ENCODE measurements at places on chromosomes 16 and 17.

GRCh38 chr16:57844416-57845030, 42.2 kb upstream of the KIFC3 start:
- DNase-seq, result no peak

DNA sequence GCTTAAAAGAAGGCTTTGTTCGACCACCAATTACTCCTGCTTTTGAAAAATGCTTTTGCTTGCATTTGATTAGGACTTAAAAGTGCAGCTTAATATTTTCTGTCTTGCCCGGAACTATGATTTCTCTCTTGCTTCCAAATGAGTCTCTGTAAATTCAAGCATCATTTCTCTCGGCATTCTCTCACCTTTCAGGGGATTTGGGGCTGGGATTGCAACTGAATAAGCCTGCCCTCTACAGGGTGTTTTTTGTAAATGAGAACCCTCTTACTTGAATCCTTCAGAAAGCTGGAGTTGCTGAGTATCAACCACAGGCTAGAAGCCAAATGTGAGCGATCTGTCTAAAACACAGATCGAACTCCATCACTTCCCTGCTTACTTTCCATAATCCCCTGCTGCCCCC, 234.6 kb downstream of the TMEM114 start:
- DNase-seq, result peak; percentile 79

DNA sequence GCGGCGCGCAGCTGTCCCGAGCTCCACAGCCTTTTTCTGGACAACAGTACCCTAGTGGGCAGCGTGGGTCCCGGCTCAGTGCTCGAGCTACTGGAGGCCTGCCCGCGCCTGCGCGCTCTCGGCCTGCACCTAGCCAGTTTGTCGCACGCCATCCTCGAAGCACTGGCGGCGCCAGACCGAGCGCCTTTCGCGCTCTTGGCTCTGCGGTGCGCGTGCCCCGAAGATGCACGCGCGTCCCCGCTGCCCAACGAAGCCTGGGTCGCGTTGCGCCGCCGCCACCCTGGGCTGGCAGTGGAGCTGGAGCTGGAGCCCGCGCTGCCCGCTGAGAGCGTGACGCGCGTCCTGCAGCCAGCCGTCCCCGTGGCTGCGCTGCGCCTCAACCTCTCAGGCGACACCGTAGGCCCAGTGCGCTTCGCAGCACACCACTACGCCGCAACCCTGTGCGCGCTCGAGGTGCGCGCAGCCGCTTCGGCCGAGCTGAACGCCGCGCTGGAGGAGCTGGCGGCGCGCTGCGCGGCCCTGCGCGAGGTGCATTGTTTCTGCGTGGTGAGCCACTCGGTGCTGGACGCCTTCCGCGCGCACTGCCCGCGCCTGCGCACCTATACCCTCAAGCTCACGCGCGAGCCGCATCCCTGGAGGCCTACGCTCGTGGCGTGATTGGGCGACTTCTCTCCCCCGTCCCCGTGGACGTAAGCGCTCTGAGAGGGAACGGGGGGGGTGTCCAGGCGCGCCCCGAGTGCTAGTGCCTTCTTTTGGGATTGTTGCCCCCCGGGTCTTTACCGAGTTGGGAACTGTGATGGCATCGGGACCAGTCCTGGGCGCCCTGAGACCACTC, 1.2 kb upstream of the HSF4 start:
- peak; percentile 95 for DNase-seq

- DNase-seq, result no peak
Observed at GRCh38 chr16:85777583-85778310, 21.6 kb downstream of the EMC8 start.

DNA sequence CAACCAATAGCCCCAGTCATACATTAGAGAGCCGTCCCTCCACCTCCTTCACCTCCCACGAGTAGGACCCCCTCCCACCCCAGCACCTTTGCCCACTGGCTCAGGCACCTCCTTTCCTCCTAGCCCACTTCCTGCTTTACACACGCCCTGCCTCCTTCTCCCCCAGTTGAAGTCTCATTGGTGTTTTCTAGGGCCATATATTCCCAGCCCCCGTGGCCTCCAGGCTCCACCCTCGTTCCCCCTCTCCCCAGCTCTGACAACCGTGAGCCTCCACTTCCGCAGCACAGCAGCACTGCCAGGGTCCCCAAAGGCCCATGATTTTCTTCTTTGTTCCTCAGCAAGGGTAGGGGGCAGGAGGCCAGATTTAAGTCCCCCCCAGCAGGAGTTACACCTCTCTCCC, 340.3 kb upstream of the TNRC6C start:
- DNase-seq, result no peak

GRCh38 chr16:67039260-67040020, 10.5 kb downstream of the CBFB start:
- no peak for DNase-seq

- peak; percentile 87 for DNase-seq
Observed at GRCh38 chr16:88992351-88993165, 15.6 kb upstream of the CBFA2T3 start.

- no peak for DNase-seq
Observed at GRCh38 chr17:49015924-49016774, 19.0 kb downstream of the IGF2BP1 start.

GRCh38 chr17:35390663-35391062, 17.2 kb upstream of the SLFN11 start:
- DNase-seq, result no peak

DNA sequence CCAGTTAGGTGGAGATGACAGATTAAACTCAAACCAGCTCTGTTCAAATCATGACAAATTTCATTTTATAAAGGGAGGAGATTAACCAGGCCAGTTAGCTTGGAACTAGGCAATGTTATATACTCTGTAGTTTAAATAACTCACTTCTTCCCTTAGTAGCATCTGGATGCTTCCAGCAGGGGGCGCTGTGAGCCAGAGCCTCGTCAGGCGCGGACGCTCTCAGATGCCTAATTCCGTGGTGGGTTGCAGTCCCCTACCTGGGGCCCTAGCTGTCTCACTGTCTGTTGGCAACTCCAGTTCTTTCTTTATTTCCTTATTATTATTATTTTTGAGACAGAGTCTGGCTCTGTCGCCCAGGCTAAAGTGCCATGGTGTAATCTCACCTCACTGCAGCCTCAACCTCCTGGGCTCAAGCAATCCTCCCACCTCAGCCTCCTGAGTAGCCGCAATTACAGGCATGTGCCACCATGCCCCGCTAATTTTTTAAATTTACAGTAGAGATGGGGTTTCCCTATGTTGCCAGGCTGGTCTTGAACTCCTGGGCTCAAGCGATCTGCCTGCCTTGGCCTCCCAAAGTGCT, 17.3 kb upstream of the WFDC1 start:
- peak; percentile 81 for DNase-seq

DNA sequence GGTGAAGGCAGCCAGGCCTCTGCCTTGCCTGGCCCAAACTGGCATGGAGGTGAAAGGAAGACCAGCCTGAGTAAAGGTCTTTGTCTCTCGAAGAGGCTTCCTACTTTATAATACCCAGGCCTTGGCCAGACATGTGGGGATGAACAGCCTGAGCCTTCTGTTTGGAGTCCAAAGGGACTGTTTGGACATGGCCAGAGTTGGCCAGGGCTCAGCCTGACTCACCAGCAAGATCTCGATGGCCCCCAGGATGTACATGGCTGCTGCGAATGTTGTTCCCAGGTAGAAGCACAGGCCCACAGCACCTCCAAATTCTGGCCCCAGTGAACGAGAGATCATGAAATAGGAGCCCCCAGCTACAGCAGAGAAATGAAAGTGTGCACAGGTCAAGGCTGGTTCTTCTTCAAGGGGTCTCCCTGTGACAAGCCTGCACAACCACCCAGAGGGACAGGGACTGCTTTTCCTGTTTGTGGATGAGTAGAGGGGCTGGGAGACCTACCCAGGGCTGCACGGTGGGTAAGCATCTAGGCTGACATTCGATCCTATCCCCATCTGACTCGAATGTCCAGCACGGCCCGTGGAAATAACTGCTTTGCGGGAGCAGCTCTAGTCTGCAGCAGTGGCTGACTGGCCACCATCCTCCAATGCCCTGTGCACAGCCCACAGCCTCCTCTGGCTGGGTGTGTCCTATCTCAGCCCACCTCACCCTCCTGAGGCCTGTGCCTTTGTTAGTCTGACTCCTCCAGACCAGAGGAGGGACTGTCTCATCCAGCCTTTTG, 10.7 kb upstream of the LCAT start:
- DNase-seq, result no peak

DNA sequence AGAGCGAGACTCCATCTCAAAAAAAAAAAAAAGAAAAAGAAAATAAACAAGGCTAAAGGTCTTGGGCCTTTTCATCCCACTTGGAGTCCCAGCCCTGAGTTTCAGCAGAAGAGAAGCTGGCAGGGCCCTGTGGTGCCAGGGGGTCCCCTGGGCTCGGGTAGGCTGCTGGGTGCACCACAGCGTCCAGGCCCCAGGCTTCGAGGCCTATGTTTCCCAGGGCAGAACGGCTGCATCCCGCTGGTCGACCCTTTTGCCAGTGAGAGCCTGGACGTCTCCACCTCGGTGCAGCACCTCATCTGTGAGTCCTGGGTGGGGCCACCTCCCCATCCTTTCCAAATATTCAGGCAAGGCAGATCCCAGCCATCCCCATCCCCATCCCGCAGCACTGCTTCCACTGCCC, 2.2 kb downstream of the TMEM235 start:
- no peak for DNase-seq

GRCh38 chr16:8931859-8932258, 31.8 kb downstream of the USP7 start:
- no peak for DNase-seq

DNA sequence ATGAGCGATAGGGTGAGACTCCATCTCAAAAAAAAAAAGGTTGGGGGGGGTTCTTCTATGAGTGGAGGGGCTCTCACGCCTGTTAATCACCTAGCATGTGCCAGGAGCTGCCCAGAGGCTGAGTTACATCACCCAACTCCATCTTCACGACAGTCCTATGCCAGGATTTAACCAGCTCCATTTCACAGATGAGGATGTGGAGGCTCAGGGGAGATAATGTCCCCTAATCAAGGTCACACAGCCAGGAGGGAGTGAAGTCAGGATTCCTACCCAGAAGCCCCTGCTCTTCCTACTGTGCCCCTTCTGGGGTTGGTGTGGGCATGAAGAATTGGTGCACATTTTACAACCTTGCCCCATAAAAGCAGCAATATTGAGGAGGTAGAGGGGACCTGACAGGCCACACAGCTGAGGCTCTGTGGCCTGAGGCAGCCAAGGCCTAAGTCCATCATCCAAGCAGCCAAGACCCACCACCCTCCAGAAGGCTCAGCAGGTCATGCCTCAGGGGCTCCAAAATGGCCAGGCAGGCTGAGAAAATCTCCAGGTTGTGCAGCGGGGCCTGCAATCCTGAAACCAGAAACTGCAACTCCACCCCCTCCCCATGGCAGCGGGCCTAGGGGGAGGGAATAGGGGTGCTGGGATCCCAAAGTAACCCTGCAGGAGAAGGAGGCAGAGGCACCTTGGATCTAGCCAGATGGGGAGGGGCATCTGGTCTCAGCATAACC, 6.9 kb downstream of the PPY start:
- DNase-seq, result no peak

GRCh38 chr16:56350491-56351405, 74.6 kb downstream of the AMFR start:
- DNase-seq, result no peak

GRCh38 chr16:3651461-3652372, 2.8 kb upstream of the DNASE1 start:
- DNase-seq, result peak; percentile 2

DNA sequence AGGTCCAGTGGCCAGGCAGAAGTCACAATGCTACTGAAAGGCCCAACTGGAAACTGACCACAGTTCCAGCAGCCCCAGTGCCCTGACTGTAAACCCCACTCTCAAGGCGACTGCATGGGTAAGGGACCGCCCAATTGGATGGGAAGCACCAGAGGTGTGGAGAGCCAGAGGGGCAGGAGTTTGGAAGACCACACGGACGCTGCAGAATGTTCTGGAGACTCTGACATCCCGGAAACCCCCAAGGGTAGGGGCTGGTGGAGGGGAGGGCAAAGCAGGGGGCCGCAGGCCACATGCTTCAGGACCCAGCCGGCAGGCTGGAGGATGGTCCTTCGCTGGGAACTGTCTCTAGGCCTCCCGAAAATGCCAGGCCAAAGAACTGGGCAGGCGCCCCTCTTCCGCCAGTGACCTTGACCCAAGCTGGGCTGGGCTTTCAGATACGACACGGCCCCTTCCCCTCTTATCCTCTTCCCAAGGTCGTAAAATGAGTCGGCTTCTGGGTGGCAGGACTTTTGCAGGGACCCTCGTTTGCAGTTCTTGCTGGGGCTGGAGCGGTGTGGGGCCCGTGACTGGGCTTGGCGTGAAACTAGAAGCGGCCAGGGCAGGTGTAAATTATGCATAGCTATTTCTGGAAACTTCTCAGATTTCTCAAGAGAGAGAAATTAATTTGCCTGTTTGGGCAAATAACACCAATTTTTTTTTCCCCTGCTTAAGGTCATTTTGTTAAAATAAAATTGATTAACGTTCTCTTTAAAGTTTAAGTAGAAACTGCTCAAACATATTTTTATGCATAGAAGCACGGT, 110.2 kb downstream of the C16orf78 start:
- DNase-seq, result no peak

- no peak for DNase-seq
Observed at GRCh38 chr17:79332011-79332554, 257.5 kb downstream of the ENGASE start.

DNA sequence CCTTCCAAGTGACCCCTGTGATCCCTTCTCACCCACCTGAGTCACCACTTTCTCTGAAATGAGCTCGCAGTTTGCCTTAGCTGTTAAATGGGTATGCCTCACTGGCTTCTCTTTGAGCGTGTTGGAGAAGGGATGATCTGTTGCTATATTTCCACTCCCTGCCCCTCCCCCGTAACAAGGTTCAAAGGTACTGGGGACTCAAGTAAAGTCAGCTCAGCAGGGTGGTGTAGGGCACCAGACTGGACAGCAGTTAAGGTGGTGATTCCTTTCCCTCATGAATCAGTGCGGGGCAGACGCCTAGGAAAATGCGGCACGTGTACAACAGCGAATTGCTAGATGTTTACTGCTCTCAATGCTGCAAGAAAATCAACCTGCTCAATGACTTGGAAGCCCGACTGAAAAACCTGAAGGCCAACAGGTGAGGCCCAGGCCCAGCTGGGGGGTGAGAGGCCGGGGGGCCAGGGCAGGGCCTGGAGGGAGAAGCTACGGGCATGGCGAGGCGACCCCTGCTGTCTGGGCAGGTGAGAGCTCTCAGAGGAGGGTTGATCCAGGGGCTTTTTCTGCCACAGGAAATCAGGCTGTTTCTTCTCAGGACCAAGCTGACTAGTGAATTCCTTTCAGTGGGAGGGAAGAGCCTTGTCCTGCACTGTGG, 130.3 kb downstream of the RAB11FIP4 start:
- DNase-seq, result no peak

DNA sequence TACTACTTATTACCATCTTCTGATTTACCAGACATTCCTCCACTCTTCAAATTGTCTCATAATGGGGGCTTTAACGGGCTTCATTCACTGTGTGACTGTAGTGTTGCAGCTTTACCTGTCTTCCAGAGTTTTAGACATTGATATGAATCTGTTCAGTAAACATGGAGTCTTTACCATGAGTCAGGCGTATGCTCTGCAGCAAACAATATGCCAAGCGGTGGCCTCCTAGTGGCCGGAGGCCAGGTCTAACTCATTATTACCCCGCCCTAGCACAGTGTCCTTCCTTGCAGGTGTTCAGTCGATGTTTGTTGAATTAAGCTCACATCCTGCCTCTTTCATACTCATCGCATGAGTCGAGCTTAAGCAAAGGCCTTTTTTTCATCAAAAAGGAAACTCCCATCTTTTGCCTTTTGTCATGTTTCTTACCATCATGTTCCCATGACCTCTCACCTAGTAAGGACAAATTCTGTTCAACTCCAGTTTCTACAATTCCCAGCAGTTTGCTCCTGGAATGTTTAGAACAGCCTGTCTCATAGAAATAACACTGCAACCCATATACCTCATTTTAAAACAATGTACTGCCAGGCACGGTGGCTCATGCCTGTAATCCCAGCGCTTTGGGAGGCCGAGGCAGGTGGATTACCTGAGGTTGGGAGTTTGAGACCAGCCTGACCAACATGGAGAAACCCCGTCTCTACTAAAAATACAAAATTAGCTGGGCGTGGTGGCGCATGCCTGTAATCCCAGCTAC, 39.4 kb downstream of the TUBD1 start:
- DNase-seq, result no peak
